ENCODE measurements at places on chromosomes 6 and 20. TPM values are rescaled to one million over a fixed set of nuclear protein-coding genes. Genes with fewer than 3 reads are reported as not detected.

DNA sequence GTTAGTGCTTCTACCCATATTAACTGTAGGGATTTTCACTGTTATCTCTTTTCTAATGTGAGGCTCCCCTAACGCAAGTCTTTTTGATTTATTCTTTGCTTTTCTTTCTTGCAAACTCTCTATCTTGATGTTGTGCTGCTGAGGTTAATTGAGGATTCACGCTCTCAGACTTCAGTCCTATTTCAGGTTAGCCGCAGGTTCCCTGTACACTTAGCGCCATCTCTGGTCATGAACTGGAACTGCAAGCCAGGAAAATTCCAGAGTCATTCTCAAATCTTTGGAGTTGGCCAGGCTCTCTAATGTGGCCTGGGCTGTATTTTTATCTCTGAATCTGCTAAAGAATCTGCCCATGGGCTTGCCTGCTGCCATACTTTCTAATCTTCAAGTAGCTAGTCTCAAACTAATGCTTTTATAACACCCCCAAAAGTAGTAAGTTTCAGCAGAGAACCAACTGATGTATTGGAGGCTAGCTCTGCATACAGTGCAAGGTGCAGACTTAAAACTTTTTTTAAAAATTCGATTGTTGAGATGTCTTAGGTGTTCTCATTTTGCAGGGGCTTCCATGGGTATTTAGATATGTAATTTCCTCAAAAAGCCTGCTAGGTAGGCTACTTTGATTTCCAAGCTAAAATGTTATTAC lies 91.1 kb upstream of the OPRM1 start:
- no peak for DNase-seq
- H3K4me3 ChIP-seq, result no peak overlapping the region
- no peaks in the 10 kb centered on the region for H3K36me3 ChIP-seq
- H3K27ac ChIP-seq, result no peak overlapping the region
- peaks cover 4% of the 10 kb centered on the region for H3K4me1 ChIP-seq

DNA sequence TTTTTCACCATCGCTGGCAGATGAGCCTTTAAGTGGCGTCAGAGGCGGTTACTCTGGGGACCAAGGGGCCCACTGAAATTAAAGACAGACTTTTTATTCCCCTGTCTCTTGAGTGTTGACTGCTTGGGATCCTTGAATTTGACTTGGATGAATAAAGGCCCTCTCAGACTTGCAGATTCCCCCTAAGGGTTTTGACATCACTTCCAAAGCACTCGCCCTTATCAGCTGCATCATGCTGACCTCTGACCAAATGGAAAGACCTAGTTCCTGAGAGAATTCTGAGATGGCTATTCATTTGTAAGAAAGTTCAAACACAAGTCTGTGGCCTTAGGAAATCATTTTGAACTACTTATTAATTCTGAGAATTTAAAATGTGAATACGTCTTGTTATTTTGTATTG lies 13.5 kb upstream of the MOXD1 start:
- H3K27me3 ChIP-seq, result no peaks in the 10 kb centered on the region
- H3K27ac ChIP-seq, result no peak overlapping the region
- H3K4me3 ChIP-seq, result no peak overlapping the region
- H3K4me1 ChIP-seq, result no peaks in the 10 kb centered on the region
- DNase-seq, result no peak

Gene FAM217A
- 0.69 TPM for polyA plus RNA-seq

Gene LY6G6F
- polyA plus RNA-seq, result 0.07 TPM

Gene ANKRD66
- polyA plus RNA-seq, result not detected

GRCh38 chr6:139173172-139173571 lies 38.3 kb downstream of the HECA start:
- DNase-seq, result peak; percentile 41
- no peaks in the 10 kb centered on the region for H3K27me3 ChIP-seq
- H3K4me3 ChIP-seq, result no peak overlapping the region

DNA sequence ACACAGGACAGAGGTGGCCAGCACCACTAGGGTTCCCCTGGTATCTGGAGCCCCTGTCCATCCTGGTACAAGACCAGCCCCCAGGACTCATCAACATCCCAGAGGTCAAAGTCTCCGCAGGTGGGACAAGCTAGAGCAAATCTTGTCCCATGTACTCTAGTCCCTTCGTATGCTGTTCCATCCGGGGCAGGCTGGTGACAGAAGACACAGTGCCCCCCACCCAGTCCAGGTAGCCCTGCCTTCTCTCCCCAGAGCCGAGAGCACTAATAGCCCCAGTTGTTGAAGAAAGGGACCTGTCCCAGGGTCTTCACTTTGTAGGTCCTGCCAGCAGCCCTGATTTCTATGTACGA lies 21.1 kb downstream of the PCK1 start:
- no peak for DNase-seq
- H3K36me3 ChIP-seq, result no peaks in the 10 kb centered on the region
- peak overlapping the region; percentile 67 for H3K27ac ChIP-seq
- peaks cover 72% of the 10 kb centered on the region for H3K4me1 ChIP-seq
- H3K4me3 ChIP-seq, result no peak overlapping the region

DNA sequence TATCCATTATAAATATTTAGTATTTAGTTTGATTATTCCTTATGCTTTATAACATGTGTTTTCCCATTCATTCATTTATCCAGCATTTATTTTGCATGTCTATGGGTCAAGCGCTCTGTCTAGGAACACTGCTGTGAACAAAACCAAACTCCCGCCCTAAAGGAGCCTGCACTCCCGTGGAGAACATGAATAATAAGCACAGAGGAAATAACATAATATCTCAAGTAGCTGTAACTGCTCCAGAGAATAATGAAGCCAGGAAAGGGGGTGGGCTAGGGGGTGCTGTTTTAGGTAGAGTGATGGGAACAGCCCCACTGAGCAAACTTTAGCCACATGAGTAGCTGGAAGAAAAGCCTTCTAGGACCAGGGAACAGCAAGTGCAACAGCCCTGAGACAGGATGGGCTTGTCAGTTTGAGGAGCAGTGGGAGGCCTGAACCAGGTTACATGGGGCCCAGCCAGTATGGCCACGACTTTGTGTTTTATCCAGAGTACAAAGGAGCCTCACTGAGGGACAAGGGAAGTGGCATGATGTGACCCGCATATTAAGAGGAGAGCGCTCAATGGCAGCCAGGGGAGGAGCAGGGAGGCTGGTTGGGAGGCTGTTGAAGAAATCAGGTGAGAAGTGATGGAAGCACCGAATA lies 24.4 kb upstream of the PRND start:
- no peak overlapping the region for H3K4me3 ChIP-seq
- H3K4me1 ChIP-seq, result no peaks in the 10 kb centered on the region
- H3K27ac ChIP-seq, result no peak overlapping the region
- no peaks in the 10 kb centered on the region for H3K27me3 ChIP-seq

Gene NOX3
- polyA plus RNA-seq, result not detected

Gene C20orf141
- polyA plus RNA-seq, result not detected

- no peaks in the 10 kb centered on the region for H3K36me3 ChIP-seq
- no peaks in the 10 kb centered on the region for H3K27me3 ChIP-seq
- no peak overlapping the region for H3K27ac ChIP-seq
- H3K4me3 ChIP-seq, result no peak overlapping the region
- H3K4me1 ChIP-seq, result no peaks in the 10 kb centered on the region
- DNase-seq, result no peak
Measured at GRCh38 chr6:16267428-16268263, 29.3 kb downstream of the GMPR start.

DNA sequence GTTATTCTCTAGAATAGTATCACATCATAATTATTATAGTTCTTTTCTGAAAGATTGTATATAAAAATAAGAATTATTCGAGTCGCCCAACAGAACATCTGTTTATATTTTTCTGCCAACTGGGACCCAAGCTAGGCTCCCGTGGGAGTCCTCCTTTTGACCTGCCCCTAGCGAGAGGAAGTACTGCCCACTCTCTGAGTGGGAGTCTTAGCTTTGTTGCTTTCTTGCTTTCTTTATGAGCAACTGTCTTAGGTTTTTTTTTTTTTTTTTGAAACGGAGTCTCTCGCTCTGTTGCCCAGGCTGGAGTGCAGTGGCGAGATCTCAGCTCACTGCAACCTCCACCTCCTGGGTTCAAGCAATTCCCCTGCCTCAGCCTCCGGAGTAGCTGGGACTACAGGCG lies 202.0 kb upstream of the ZNF184 start:
- no peaks in the 10 kb centered on the region for H3K36me3 ChIP-seq
- H3K27ac ChIP-seq, result no peak overlapping the region
- DNase-seq, result no peak
- peaks cover 77% of the 10 kb centered on the region for H3K27me3 ChIP-seq

GRCh38 chr6:136250686-136251008 lies 536 bp upstream of the MTFR2 start:
- H3K27ac ChIP-seq, result no peak overlapping the region
- no peaks in the 10 kb centered on the region for H3K27me3 ChIP-seq
- H3K4me3 ChIP-seq, result peak overlapping the region; percentile 70
- DNase-seq, result no peak

DNA sequence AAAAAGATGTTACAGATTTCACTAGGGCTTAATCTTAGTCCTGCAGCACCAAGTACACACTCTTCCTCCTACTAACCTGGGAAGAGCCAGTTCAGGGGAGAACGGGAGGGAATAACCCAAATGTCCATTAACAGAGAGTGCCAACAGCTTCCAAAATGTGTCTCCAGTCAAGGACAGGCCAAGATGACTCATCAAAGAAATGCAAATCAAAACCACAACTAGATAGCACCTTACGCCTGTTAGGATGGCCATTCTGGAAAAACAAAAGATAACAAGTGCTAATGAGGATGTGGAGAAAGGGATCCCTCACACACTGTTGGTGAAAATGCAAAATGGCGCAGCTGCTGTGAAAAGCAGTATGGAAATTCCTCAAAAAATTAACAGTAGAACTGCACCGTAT lies 3.8 kb upstream of the MAS1L start:
- H3K27ac ChIP-seq, result no peak overlapping the region
- H3K36me3 ChIP-seq, result no peaks in the 10 kb centered on the region
- no peak for DNase-seq
- no peaks in the 10 kb centered on the region for H3K4me1 ChIP-seq
- peaks cover 2% of the 10 kb centered on the region for H3K27me3 ChIP-seq

- H3K36me3 ChIP-seq, result no peaks in the 10 kb centered on the region
- H3K27ac ChIP-seq, result no peak overlapping the region
- peaks cover 6% of the 10 kb centered on the region for H3K4me1 ChIP-seq
- H3K27me3 ChIP-seq, result no peaks in the 10 kb centered on the region
- DNase-seq, result no peak
- H3K4me3 ChIP-seq, result no peak overlapping the region
Measured at GRCh38 chr6:139996253-139996834, 621.9 kb upstream of the CITED2 start.

GRCh38 chr6:1625794-1626435 lies 16.2 kb downstream of the FOXC1 start:
- H3K27ac ChIP-seq, result no peak overlapping the region
- no peak overlapping the region for H3K4me3 ChIP-seq
- H3K4me1 ChIP-seq, result peaks cover 5% of the 10 kb centered on the region
- H3K27me3 ChIP-seq, result peaks cover 89% of the 10 kb centered on the region
- no peak for DNase-seq
- peaks cover 2% of the 10 kb centered on the region for H3K36me3 ChIP-seq

- H3K4me1 ChIP-seq, result peaks cover 6% of the 10 kb centered on the region
- H3K36me3 ChIP-seq, result no peaks in the 10 kb centered on the region
- no peaks in the 10 kb centered on the region for H3K27me3 ChIP-seq
- H3K27ac ChIP-seq, result no peak overlapping the region
- no peak overlapping the region for H3K4me3 ChIP-seq
Measured at GRCh38 chr6:30821862-30822784, 62.2 kb upstream of the DDR1 start.

GRCh38 chr6:14713008-14713960 lies 532.6 kb upstream of the JARID2 start:
- DNase-seq, result no peak
- no peaks in the 10 kb centered on the region for H3K36me3 ChIP-seq
- H3K4me1 ChIP-seq, result no peaks in the 10 kb centered on the region
- H3K27me3 ChIP-seq, result no peaks in the 10 kb centered on the region

Gene GPX6
- not detected for polyA plus RNA-seq
